Thoracic aorta (tissue), 2 donors: ENCODE measurements at places on chromosomes 5 and 9. TPM values are rescaled to one million over a fixed set of nuclear protein-coding genes. Genes with fewer than 3 reads are reported as not detected.
A peak's percentile ranks its signal among the peaks of the same experiment; 100 is the strongest.

Gene ZNF618
- 16.6 TPM for total RNA-seq

DNA sequence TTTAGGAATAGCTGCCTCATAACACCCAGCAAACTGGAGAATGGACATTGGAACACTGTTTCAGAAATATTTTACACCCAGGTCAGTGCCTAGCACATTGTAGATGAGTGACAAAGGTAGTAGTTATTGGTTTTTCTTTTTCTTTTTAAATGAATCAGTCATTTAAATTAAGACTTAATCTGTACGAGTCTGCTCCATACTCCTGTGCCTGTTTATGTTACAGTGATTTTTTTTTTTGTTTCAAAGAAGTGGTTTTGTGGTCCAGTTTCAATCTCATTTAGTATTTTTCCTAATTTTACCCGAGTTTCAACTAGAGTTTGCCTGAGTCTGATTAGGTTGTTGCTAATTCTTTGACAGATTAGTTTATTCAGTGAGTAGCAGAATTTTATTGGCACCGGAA lies 16.2 kb downstream of the LMNB1 start:
- no peak for DNase-seq

Gene ENHO
- not detected for total RNA-seq

Gene ASS1
- 81.7 TPM for total RNA-seq

- DNase-seq: no peak
Measured at GRCh38 chr9:91489361-91489899, 65.8 kb upstream of the NFIL3 start.

DNA sequence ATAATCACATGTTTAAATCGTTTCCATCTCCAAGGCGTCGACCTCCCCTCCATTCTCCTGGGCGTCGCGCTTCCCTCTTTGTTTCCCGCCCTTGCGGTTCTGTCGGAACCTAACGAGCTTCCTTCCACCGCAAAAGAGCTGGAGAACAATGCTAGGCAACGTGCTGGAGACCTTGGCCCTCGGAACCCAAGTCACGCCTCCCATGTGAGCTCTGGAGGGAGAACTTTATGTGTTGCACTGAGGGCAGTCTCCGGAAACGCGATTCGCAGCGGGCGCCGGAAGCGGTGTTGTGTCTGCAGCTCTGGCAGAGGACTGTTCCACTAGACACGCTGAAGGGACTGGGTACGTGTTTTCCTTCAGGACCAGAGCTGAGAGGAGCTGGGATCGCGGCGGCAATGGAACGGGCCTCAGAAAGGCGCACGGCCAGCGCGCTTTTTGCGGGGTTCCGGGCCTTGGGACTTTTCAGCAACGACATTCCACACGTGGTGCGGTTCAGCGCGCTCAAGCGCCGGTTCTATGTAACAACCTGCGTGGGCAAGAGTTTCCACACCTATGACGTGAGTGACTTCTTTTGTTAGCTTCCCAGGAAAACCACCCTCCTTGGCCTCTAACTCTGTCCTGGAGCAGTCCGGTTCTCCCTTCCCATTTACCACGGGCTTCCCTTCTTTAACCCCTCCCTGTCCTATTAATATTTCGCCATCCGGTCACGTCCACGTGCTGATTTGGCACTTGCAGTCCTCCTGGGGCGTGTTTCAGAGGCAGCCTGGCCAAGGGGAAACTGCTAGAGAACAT lies at the start of gene WDR36:
Gene WDR36, plus strand, starts transcription at position 287 of the 792 bp plus-strand sequence. Its CDS starts 109 bp downstream, at position 396.
- peak; percentile 62 for DNase-seq

- no peak for DNase-seq
Measured at GRCh38 chr5:173645437-173645807, 29.0 kb upstream of the BOD1 start.

Gene PHYHD1
- total RNA-seq: 21.1 TPM

- no peak for DNase-seq
Measured at GRCh38 chr9:24351258-24351657, 194.4 kb downstream of the IZUMO3 start.

Gene SPOCK1
- total RNA-seq: 43.2 TPM

DNA sequence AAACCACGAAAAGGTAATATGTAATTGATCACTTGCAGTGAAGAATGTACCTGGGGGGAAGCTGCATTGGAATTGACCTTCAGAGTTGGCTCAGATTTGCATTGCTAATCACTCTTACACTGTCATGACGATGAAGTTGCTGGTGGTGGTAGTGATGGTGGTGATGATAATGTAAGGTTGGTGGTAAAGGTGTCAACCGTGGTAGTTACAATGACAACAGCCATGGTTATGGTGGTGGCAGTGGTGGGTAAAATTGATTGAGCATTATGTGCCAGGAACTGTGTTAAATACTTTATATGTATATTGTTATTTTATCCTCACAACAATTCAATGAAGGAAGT lies 282.4 kb downstream of the NR3C1 start:
- DNase-seq: no peak

GRCh38 chr9:123527981-123528380 lies 172.0 kb downstream of the CRB2 start:
- no peak for DNase-seq

- no peak for DNase-seq
Measured at GRCh38 chr5:166436872-166437271, 1854.6 kb upstream of the WWC1 start.

GRCh38 chr5:66671305-66671704 lies 75.1 kb downstream of the MAST4 start:
- DNase-seq: no peak

DNA sequence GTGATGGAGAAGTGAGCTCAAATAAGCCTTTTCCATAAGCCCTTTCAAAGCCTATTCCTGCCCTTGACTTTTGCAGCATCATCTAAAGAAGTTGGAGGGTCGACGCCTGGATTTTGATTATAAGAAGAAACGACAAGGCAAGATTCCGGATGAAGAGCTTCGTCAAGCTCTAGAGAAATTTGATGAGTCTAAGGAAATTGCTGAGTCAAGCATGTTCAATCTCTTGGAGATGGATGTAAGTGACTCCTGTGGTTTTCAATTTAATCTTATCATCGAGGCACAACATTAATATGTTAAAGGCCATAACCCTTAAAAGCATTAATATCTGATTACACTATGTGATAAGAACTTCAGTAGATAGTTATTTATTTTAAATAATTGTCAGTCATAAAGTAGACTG lies 210.4 kb downstream of the SH3GL2 start:
- no peak for DNase-seq

- DNase-seq: no peak
Measured at GRCh38 chr9:126113176-126113575, 213.5 kb upstream of the MVB12B start.

GRCh38 chr9:96487949-96488348 lies 38.0 kb downstream of the HABP4 start:
- DNase-seq: no peak

Gene HSPA4
- 59.0 TPM for total RNA-seq

Gene SLC25A2
- 2.0 TPM for total RNA-seq

Gene LRRC70
- 4.2 TPM for total RNA-seq

- DNase-seq: peak; percentile 52
Measured at GRCh38 chr9:94157050-94157801, 73.0 kb downstream of the PTPDC1 start.

GRCh38 chr5:68134033-68134668 lies 81.4 kb upstream of the PIK3R1 start:
- no peak for DNase-seq

DNA sequence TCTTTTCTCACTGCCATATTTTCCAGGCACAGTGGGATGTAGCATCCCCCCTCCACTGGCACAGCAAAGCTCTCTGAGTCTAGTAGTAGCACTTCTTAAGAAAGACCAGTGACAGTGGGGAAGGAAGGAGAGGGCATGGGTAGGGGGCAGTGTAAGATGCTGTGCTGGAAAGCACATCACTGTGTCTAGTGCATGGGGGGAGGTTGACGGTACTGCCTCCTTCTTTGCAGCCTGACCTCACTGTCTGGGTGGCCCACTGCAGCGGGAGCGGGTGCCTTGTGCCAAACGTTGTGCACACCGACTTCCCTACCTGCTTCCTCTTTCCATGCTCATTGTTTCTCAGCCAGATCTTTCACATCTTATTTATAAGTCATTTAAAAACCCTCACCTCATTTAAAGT lies 91.8 kb downstream of the PDE8B start:
- DNase-seq: no peak

Gene TXNDC8
- total RNA-seq: not detected
